CD8-positive, alpha-beta memory T cell (primary cell): ENCODE measurements at places on chromosomes 16 and 17.

DNA sequence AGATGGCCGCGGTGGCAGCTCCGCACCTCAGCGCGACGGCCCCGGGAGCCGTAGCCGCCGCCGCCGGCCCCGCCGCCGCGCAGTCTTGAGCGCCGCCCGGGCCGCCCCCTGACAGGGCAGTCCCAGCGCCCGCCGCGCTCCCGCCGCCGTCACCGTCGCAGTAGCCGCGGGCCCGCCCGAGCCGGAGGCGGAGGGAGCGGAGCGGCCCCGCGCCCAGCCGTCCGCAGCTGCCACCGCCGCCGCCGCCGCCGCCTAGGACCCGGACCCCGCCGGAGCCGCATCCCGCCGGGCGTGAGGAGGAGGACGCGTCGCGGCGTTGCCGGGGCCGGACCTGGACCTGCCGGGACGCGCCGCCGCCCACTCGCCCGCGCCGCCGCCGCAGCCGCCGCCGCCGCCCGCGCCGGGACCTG, 218 bp downstream of the TNRC6C start:
- DNase-seq, result no peak

- no peak for DNase-seq
Observed at GRCh38 chr16:69406780-69407331, 17.6 kb upstream of the CYB5B start.

GRCh38 chr16:51573191-51573590, 422.1 kb upstream of the SALL1 start:
- no peak for DNase-seq

- no peak for DNase-seq
Observed at GRCh38 chr17:30393911-30394867, 15.5 kb downstream of the CPD start.

DNA sequence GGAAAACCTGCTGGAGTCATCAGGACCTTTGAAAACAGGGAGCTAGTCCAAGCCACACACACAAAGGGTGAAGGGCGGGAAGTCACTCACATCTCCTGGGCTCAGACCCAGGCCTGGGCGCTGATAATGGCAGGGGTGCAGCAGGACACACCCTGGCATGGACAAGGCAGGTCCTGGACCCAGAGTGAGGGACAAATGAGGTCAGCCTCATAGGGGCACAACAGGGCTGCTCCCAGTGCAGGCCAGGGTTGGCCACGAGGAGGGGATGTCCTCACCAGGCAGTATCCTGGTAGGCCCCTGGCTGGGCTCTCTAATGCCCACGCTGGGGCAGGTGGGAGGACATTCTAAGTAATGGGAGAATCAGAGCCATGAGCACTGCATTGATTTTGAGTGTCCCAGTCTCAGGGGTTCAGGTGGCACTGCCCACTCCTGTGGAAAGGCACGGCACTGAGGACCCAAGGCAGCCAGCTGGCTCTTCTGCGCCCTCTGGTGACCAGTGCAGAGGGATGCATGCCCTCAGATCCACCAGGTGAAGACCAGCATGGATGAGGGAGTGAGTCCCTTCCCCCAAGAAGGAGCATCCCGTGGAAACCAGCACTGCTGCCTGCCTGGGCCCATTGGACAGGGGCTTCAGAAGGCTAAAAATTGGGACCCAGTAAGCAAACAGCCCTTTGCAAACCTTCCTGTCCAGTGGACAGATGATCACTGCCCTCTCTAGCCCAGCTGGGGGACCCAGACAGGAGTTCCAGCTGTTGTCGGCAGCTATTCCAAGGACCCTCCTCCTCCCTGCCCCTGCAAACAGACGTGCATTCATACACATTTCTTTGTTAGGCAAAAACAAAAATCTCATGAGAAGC, 23.4 kb upstream of the SREBF1 start:
- DNase-seq, result peak; percentile 60

DNA sequence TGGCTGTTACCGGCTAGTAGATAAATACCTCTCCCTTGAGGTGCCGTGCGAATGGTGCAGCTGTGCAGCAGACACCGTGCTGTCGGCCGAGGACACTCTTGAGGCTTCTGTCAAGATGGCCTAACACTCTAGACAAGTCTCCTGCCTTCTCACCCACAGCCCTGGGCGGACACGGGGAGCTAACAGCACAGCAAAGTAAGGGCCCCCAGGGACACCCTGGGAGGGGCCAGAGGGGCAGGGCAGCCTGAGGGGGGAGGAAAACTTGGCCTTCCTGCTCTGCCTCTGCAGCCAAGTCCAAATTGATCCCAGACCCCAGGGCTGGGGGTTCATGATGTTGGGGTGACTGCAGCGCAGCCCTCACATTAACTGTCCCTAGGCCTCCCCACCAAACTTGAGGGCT, 210.2 kb downstream of the RPTOR start:
- DNase-seq, result no peak

- no peak for DNase-seq
Observed at GRCh38 chr17:38879878-38880665, 10.2 kb downstream of the LASP1 start.
